Naive thymus-derived CD4-positive, alpha-beta T cell (primary cell): ENCODE measurements at places on chromosomes 11 and 22. TPM values are rescaled to one million over a fixed set of nuclear protein-coding genes. Genes with fewer than 3 reads are reported as not detected.
A peak's percentile ranks its signal among the peaks of the same experiment; 100 is the strongest.

GRCh38 chr11:72642043-72642883 lies 32.0 kb downstream of the PDE2A start:
- DNase-seq = peak; percentile 28

The CCDC116 gene
- total RNA-seq = not detected

- DNase-seq = peak; percentile 72
Measured at GRCh38 chr11:75429902-75430713, 2.9 kb downstream of the KLHL35 start.

DNA sequence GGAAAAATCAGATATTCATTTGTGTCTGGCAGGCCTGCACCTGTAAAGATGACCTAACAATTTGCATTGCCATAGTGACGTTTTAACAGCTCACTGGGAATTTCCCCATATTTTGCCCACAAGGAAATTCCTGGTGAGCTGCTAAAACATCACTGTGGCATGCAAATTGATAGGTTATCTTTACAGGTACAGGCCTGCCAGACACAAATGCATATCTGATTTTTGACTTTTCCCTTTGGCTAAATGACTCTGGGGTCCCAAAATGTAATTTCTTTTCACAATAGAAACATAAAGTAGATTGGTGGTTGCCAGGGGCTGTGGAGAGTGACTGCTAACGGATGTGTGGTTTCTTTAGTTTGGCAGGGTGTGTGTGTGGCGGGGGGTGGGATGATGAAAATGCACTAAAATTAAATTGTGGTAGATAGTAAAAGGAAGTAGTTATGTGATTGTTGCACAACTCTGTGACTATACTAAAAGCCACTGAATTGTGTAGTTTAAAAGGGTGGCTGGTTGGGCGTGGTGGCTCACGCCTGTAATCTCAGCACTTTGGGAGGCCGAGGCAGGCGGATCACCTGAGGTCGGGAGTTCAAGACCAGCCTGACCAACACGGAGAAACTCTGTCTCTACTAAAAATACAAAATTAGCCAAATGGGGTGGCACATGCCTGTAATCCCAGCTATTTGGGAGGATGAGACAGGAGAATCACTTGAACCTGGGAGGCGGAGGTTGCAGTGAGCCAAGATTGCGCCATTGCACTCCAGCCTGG lies 18.5 kb upstream of the FEZ1 start:
- peak; percentile 39 for DNase-seq

The OR8D1 gene
- total RNA-seq = not detected

GRCh38 chr11:118051611-118052461 lies 25.0 kb upstream of the TMPRSS4 start:
- peak; percentile 80 for DNase-seq

DNA sequence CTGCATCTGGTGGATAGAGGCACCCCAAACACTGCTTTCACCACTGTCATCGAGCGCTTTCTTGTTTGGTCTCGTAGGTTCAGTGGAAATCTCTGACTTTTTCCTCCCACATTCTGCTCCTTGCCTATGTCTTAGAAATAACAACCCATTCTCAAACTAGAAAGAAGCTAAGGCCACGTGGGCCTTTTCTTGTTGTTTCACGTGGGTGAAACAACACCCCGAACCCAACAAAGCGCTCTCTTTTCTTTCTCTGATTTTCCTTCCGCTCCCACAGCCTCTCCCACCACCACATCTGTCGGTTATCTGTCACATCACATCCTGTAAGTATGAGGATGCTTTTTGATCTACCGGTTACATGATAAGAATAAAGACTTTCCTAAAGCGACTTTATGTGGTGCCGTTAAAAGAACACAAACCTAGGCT lies 77.1 kb downstream of the LINC01488 start:
- peak; percentile 69 for DNase-seq
